Sciatic nerve (tissue), 2 donors: ENCODE measurements at places on chromosomes 4 and X. TPM values are rescaled to one million over a fixed set of nuclear protein-coding genes. Genes with fewer than 3 reads are reported as not detected.

- no peak for DNase-seq
Observed at GRCh38 chrX:46819136-46819535, 17.7 kb upstream of the RP2 start.

DNA sequence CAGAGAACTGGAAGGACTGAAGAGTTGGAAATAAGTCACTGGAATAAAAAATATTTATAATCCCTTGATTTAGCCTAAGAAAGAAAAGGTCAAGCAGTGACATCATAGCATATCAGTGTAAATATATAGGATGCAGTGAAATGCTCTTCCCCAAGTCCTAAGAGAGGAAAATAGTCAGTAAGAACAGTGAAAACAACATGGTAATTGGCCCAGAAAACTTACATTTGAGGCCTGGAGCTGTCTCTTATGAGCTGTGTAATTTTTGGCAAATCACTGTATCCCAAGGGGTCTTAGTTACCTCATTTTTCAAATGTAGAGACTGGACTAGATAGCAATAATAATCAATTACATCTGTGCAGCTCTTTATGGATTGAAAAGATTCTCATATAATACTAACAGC is 255.7 kb upstream of the AR start:
- DNase-seq, result no peak

DNA sequence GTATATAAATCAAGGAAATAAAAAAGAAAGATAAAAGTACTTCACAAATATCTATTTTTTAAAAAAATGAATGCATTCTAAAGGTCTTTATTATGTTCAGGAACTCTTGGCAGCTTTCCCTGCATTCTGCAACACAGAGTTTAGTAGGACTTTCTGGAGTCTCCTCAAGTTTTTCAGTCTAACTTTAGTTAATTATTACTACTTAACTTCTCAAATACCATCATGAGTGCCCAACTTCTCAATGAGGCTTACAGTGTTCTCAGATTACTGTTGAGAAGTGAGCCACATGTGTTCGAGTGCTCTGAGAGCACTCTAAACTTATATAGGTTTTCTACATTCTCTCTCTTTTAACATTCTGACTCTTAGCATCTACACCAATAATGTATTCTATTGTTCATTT is 1852.9 kb upstream of the PCDH10 start:
- no peak for DNase-seq

- no peak for DNase-seq
Observed at GRCh38 chrX:129721870-129722269, 16.9 kb upstream of the XPNPEP2 start.

DNA sequence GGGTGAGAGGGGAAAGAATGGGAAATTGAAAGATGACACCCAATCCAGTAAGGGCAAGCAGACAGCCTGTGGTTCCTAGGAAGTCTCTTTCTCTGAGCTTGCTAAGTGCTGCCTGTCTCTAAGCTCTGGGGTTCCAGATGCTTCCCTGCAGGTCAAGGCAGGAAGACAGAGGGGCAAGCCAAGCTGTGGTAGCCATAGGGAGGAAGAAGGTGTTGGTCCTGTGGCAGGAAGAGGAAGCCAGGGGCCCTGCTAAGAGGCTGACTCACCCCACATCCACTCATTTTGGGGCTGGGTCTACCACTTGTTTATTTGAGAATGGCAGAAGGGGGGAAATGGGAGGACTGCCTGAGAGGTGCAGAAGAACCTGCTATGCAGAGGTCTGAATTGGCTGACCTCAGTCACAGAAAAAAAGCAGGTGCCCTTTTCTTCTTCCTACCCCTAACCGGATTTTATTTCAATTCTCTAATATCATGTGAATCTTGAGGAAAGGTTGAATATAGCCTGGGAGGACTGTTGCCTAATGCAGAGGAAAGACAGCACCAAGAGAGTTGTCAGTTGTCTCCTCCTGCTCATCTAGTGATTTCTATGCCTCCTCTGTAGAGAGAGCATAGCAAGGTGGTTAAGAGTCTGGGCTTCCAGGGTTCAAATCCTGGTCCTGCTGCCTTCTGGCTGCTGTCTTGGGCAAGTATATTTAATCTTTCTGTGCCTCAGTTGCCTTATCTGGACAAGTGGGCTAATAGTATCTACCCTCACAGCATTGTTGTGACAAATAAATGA is 27.4 kb downstream of the HOPX start:
- DNase-seq, result no peak

- DNase-seq, result no peak
Observed at GRCh38 chrX:14964500-14964899, 91.3 kb downstream of the MOSPD2 start.

GRCh38 chr4:24070117-24070516 is 180.3 kb upstream of the PPARGC1A start:
- DNase-seq, result no peak

Gene DGKK
- not detected for total RNA-seq

DNA sequence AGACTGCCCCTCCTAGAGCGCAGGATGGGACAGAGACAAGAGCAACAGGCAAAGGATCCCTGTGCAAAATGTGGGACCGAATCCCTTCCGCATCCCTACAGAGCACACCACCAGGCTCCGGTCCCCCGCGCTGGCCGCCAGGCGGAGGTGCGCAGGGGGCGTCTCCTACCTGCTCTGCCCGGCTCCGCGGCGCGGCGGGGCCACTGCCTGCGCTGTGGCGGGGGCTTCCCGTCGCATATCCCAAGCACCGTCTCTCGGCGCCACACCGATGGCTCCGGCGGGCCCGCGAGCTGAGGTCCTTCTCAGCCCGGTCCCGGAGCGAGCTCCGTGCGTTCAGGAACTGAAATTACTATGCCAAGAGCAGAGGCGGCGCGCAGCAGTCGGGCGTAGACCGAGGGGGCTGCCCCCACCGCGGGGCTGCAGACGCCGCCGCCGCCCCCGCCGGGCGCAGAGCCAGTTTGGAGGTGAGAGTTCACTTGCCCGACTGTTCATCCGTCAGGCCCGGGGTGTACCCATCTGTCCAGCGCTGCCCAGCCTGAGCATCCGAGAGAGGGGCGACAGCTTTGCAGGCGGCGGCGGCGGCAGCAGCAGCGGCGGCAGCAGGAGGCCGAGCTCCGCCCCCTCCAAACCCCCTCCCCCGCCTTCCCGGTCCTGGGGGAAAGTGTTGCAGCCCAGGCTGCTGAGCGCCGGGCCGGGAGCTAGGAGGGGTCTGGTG is at the start of gene GPRIN3:
GPRIN3 (minus strand) TSS at position 355 of the 715 bp plus-strand sequence. CDS start 57,690 bp downstream, outside the sequence.
- DNase-seq, result peak; percentile 73

Gene FBXL5
- total RNA-seq, result 97.4 TPM

DNA sequence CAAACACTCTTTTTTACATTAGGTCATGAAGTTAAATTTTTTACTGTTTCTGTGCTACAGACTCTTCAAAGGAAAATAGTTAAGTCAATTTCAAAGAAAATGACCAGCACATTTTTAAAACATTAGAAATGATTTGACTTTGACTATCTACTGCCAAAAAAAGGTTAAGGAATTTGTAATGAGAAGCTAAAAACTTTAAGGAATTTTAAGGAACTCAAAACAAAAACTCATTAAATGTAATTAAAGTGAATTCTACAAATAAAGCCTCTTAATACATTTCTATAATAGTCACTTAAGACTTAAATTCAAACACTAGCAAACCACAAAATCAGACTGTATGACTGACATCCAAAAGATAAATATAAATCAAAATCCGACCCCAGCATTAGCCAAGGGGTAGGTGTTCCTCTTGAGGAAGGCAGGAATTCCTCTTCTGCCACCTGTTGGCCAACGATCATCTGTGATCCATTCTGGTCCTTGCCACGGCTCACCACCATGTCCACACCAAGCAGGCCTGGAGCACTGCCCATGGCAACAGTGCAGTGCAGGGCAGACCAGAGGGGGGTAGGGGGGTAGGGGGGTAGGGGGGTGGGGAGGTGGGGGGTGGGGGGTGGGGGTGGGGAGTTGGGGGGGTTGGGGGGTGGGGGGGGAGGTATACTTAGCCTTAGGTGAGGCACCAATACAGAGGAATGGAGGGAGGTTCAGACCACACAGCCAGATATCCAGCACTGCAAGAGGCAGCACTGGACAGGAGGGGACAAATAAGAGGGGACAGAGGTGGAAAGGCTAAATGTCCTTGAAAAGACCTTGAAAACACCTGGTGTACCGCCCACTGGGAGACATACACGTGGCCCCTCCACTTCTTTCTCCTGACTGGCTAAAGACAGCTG is 287.4 kb downstream of the CHIC1 start:
- DNase-seq, result peak; percentile 61
